CD4-positive, alpha-beta memory T cell (primary cell): ENCODE measurements at places on chromosomes 5 and 9. TPM values are rescaled to one million over a fixed set of nuclear protein-coding genes. Genes with fewer than 3 reads are reported as not detected.
A peak's percentile ranks its signal among the peaks of the same experiment; 100 is the strongest.

DNA sequence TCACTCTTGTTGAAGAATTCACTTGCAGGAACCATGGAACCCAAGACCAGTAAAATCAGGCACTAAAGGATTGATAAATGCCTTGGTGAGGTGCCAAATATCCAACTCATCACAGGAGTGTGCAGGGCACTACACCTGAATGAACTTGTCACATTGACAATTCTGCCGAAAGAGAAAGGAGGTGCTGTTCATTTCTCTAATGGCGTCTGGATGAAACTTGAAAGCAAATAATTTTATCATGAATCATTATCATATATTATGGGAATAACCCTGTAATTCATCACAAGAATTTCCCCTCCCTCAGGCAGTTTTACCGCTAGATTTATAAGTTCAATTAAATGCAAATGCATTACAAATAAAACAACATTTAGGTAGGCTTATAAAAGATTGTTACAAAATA lies 360.0 kb downstream of the GLIS3 start:
- H3K27ac ChIP-seq, result no peak overlapping the region
- H3K36me3 ChIP-seq, result no peaks in the 10 kb centered on the region
- H3K4me3 ChIP-seq, result no peak overlapping the region
- H3K27me3 ChIP-seq, result no peaks in the 10 kb centered on the region

GRCh38 chr5:89301321-89302025 lies 418.5 kb upstream of the MEF2C start:
- H3K4me1 ChIP-seq, result no peaks in the 10 kb centered on the region
- no peaks in the 10 kb centered on the region for H3K36me3 ChIP-seq
- no peaks in the 10 kb centered on the region for H3K27me3 ChIP-seq
- no peak for DNase-seq

- H3K4me1 ChIP-seq, result no peaks in the 10 kb centered on the region
- H3K4me3 ChIP-seq, result no peak overlapping the region
- no peaks in the 10 kb centered on the region for H3K27me3 ChIP-seq
Observed at GRCh38 chr5:18754201-18754600, 1119.9 kb downstream of the TAF11L14 start.

- no peak for DNase-seq
- no peaks in the 10 kb centered on the region for H3K27me3 ChIP-seq
- no peaks in the 10 kb centered on the region for H3K4me1 ChIP-seq
- H3K27ac ChIP-seq, result no peak overlapping the region
- no peak overlapping the region for H3K4me3 ChIP-seq
Observed at GRCh38 chr9:93673021-93673838, 96.8 kb downstream of the PHF2 start.

DNA sequence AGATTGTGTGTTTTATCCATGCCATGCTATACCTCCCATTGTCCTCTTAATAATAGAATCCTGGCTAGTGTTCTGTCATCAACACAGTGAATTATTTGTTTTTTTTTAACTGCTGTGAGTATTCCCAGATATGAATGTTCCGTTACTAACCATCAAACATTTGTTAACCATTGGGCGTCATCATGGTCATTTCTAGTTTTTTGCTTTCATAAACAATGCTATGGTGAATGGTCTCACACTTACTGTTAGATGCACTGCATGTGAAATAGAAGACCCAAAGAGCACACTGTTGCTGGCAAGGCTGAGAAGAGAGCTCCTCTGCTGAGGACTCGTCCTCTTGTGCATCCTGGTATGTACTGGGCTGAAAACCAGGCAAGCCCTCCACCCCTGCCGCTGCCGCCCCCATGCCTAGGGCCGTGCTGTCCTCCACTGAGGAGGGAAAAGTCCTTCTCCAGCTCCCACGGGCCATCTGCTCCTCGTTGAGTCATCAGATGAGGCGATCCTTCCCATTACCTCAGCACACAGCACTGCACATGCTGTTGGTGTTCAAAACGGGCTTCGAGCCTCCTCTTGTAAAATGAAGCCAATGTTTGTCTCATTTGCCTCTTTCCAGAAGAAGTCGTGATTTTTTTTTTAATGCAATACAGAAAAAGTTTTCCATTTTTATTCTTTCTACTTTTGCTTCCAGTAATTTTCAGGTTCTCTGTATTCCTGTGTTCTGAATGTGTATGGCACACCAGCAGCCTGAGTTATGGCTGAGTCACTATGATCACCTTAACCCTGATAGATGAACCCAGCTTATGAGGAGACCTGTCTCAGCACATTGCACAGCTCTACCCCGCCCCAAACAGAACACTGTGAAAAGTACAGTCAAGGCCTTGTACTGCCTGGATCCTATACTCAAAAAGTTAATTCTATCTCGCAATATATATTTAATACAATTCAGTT lies 219.0 kb downstream of the AOPEP start:
- H3K36me3 ChIP-seq, result no peaks in the 10 kb centered on the region
- no peak for DNase-seq
- no peak overlapping the region for H3K4me3 ChIP-seq
- no peaks in the 10 kb centered on the region for H3K27me3 ChIP-seq
- H3K27ac ChIP-seq, result no peak overlapping the region

GRCh38 chr5:82320966-82321365 lies 42.8 kb upstream of the RPS23 start:
- no peaks in the 10 kb centered on the region for H3K36me3 ChIP-seq
- no peak overlapping the region for H3K27ac ChIP-seq
- no peaks in the 10 kb centered on the region for H3K27me3 ChIP-seq
- H3K4me1 ChIP-seq, result no peaks in the 10 kb centered on the region
- DNase-seq, result no peak

DNA sequence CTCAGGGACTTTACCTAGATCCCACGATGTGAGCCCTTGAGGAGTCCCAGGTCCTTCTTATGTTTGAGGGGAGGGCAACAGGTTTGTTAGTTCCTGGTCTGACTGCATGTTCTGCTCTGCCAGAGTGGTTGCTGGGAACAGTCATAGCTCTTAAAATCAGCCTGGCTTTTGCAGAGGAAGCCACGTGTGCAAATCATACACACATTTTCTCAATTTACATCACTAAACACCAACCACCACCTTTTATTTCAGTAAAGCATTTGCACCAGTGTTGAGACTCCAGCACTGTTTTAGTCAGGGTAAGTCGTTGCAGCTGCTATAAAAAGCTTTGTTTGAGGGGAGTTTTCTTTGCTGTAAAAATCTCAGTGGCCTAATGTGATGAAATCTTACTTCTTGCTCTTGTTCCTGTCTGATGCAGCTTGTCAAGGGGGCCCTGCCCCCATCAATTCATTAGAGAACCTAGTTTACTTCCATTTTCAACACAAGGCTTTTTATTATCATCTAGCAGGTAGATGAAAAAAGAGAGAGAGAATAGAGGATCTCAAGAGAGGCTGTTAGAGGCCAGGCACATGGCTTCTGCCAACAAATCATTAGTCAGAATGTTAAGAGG lies 70.3 kb upstream of the VCAN start:
- no peak overlapping the region for H3K27ac ChIP-seq
- no peaks in the 10 kb centered on the region for H3K4me1 ChIP-seq
- no peak for DNase-seq
- no peak overlapping the region for H3K4me3 ChIP-seq

GRCh38 chr5:141512390-141512910 lies 23.6 kb downstream of the PCDHGC5 start:
- H3K36me3 ChIP-seq, result peaks cover 23% of the 10 kb centered on the region
- H3K4me3 ChIP-seq, result peak overlapping the region; percentile 70
- peak; percentile 73 for DNase-seq
- H3K27ac ChIP-seq, result no peak overlapping the region
- peaks cover 20% of the 10 kb centered on the region for H3K4me1 ChIP-seq
- H3K27me3 ChIP-seq, result no peaks in the 10 kb centered on the region

- no peak overlapping the region for H3K27ac ChIP-seq
- H3K36me3 ChIP-seq, result no peaks in the 10 kb centered on the region
- H3K4me3 ChIP-seq, result no peak overlapping the region
- H3K27me3 ChIP-seq, result no peaks in the 10 kb centered on the region
Observed at GRCh38 chr9:78115073-78115472, 83.5 kb upstream of the GNAQ start.

DNA sequence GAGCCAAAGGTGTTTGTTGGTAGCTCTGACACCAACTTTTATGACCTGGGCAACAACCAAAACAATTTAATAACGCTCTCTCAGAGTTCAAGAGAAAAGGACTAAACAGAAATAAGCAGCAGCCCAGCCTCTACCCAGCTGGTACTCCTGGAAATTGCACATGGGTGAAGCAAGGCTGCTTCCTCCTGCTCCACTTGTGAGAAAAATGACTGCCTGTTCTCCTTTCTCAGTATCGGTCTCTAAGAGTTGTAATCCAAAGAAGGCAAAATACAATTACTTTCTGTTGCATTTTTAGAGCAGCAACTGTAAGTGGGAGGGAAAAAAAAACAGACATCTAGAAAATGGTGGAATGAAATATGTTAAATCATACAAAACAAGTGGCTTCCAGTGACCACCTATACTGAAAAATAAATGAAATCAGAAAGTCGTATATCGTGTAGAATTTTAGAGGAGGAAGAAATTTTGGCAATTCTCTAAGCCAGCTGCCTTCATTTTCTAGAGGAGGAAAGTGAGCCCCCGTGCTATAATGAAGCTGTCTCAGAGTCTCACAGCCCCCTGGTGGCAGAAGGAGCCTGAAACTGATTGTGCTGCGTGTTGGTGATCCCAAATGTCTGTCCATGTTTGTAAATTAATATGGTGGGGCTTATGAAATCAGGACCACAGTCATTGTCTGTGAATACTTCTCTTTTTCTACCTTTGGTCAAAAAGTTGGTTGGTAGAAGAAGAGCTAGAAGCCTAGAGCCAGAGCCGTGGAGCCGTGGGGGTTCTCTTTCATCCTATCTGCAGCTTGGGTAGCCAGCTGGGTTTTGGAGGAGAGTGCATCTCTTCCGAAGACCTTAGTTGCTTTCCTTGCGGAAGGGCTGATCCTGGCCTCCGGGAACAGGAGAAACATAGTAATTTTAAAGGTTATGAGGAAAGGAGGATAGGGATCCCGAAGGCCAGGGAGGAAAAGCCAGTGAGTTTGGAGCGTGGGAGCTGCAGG lies 139.9 kb downstream of the PIP5K1B start:
- H3K27me3 ChIP-seq, result no peaks in the 10 kb centered on the region
- H3K4me1 ChIP-seq, result no peaks in the 10 kb centered on the region
- no peaks in the 10 kb centered on the region for H3K36me3 ChIP-seq
- H3K4me3 ChIP-seq, result no peak overlapping the region
- no peak for DNase-seq
- no peak overlapping the region for H3K27ac ChIP-seq

GRCh38 chr5:32677023-32677422 lies 34.1 kb upstream of the NPR3 start:
- H3K27ac ChIP-seq, result no peak overlapping the region
- H3K27me3 ChIP-seq, result no peaks in the 10 kb centered on the region
- no peak for DNase-seq
- no peaks in the 10 kb centered on the region for H3K36me3 ChIP-seq
- H3K4me3 ChIP-seq, result no peak overlapping the region

The KIF4B gene
- not detected for total RNA-seq

The STXBP1 gene
- total RNA-seq, result 20.9 TPM

The DDX31 gene
- 19.6 TPM for total RNA-seq

The FAM169A gene
- 16.8 TPM for total RNA-seq

The PRR16 gene
- not detected for total RNA-seq
